ENCODE measurements at places on chromosomes 3 and 15.

- no peak for DNase-seq
Measured at GRCh38 chr3:143134471-143134870, 14.9 kb downstream of the CHST2 start.

- DNase-seq: no peak
Measured at GRCh38 chr3:127544803-127545201, 45.7 kb downstream of the TPRA1 start.

DNA sequence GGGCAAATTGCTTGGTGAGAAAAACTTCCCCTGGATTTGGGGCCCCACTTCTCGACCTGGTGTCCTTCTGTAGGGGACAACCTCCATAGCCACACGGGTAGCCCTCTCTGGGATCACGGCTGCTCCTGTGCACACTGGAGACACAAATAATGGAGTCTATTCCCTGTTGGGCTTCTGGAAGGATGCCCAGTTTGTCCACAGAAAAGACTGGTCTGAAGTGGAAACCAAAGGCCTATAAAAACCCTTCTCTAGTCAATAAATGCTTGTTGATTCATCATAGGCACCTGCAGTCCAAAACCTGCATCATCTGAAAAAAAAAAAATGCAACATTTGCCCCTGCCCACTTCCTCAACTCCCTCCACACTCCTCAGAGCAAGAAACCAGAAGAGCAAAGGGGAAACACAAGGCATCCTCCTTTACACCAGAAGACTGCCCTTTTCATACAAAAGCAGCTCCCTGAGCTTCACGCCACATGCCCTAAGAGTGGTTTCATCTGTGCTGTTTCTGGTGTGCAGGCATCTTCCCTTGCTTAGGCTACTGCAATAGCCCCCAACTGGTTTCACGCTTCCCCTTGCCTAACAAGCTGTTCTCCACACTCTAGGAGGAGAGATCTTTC lies 36.3 kb downstream of the SRGAP3 start:
- DNase-seq: no peak

GRCh38 chr3:188789251-188789650 lies 382.5 kb upstream of the TPRG1 start:
- no peak for DNase-seq

- DNase-seq: no peak
Measured at GRCh38 chr3:66561367-66561766, 60.5 kb upstream of the LRIG1 start.

GRCh38 chr15:89123181-89123525 lies 34.9 kb downstream of the ABHD2 start:
- no peak for DNase-seq

DNA sequence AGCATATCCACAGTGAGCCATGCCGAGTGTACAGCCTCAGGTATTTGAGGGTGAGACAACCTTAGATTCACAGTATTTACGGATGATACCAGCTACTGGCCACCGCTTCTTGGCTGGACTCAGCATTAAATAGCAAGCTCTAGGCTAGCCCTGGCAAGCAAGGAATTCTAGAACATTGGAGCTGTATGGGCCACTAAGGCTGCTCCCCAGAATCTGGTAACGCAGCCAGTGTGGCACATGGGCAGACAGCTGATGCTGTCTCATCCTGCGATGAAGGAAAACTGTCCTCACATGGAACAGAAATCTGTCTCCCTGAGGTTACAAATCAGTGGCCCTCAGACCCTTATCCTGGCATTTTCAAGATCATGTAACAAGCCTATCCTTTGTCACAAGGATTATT lies 57.6 kb upstream of the RGMA start:
- DNase-seq: no peak

- DNase-seq: no peak
Measured at GRCh38 chr15:54810496-54810895, 386.2 kb downstream of the RSL24D1 start.

DNA sequence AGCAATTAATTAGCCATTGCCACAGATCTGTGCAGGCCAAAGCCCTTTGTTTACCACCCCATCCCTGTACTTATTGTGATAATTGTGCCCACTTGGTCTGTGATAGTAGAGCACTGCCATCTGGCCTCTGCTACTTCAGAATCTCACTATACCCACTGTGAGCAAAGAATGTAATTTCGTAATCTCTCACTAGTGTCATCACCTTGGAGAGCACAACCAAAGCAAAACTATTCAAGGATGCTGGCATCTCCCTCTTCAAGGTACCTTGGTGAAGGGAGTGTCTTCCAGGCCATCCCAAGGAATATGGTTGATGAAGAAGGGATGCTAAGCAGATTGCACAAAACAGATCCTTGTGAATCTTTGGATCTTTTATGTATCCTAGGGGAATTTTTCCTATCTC lies 34.7 kb upstream of the NOX5 start:
- DNase-seq: no peak

DNA sequence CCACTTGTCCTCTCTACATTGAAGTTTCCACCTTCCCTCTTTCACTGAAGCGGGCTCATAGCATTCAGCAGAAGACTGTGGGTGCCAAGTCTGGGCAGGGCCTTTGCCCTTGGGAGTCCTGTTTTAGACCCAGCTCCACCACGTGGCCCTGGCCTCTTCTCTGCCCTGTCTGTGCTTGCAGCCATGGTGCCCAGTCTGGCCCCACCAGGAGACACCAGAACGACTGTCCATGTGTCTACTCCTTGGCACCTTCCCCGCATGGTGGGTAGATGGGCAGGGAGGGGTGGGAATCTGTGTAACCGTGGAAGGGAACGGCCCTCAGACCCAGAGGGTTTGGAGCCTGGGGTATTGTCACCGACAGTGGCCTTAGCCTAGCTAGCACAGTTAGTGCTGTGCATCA lies 17.9 kb upstream of the EMC3 start:
- no peak for DNase-seq

- DNase-seq: no peak
Measured at GRCh38 chr15:67784090-67784781, 41.1 kb upstream of the SKOR1 start.

DNA sequence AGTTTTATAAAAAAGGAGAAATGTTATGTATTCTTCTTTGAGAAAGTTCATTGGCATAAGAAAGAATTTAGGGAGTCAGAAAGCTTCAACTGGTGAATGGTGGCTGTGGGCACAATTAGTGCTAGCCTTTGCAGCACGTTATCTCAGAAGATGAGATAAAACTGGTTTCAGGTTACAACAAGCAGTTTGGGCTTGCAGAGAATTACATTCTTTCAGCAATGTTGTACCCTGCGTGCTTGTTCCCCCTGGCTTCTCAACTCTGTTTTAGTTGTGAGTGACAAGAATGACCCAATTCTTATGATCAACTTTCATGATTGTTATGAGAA lies 31.6 kb upstream of the ACP3 start:
- DNase-seq: no peak

- DNase-seq: no peak
Measured at GRCh38 chr3:190013943-190014924, 106.5 kb downstream of the P3H2 start.

DNA sequence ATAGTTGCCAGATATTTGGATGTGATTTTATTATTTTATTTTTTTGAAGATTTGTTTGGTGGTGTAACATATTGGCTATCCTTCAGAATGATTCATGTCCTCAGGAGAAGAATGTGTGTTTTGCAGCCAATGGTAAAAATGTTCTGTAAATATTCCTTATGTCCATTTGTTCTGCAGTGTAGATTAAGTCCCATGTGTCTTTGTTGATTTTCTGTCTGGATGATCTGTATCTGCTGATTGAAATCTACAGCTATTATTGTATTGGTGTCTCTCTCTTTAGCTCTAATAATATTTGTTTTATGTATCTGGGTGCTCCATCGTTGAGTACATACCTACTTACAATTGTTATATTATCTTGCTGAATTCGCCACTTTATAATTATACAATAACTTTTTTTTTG lies 1641.7 kb downstream of the OTOL1 start:
- DNase-seq: no peak

DNA sequence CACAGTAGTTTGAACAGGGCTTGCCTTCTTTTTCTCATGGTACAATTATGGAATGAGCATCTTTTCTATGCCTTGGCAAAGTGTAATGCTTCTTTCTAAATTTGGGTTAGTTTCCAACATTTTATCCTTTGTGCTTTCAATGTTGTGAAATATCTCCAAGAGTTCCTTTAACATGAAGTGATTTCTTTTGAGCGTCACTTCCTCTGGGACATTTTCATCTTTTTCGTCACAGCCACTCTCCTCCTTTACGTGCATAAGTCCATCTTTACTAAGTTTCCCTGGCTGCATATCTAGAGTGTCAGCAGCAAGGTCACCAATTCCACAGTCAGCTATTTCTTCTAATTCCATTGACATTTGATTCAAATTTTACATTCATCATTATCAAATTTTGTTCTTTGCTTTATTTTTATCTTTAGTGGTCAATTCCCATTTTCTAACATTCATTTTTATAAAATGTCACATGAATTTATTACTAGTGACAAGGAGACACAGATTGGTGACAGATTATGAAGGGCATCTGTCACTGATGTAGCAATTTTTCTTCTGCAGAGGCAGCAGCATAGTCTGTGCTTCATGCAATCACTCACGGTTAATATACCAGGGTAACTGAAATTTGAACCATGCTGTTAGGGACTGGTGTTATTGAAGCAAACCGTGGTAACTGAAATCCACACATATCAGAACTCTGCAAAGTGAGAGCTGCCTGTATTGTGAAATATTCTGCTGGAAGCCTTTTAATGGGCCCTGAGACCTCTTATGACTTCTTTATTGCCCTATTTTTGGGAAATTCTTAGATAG lies 126.5 kb upstream of the THBS1 start:
- no peak for DNase-seq

GRCh38 chr3:46296826-46297225 lies 54.6 kb downstream of the CCR3 start:
- no peak for DNase-seq

DNA sequence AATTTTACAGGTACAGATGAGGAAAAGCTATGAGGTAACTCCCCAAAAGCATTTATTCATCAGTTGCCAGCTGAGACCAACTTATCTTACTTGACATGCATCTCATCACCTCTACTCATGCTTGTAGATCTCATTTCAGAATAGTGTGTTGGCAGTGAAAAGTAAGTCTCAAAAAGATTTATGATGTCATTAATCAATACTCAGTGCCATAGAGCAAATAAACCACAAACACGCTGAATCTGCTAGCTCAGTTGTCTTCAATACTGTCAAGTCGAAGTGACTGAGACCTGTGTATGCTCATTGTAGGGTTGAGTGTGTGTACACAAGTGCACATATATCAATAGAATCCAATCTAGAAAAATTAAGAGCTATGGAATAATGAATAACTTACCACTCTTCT lies 413.5 kb downstream of the CNTN3 start:
- no peak for DNase-seq

- no peak for DNase-seq
Measured at GRCh38 chr3:150682279-150682678, 21.4 kb downstream of the ERICH6 start.

DNA sequence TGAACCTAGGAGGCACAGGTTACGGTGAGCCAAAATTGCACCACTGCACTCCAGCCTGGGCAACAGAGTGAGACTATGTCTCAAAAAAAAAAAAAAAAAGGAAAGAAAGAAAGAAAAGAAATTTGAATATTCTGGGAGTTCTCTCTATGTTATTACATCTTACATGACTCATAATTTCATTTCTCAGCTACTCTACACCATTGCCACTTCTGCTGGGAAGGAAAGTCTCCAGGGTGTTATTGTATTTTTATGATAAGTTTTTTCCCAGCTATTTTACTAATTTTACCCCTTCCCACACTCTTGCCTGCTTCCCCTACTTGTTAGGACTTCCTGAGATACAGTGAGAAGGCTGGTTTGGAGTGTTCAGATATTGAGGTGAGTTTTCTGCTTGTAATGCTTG lies 69.7 kb upstream of the UMPS start:
- DNase-seq: no peak

GRCh38 chr3:124200407-124200806 lies 208.5 kb upstream of the ROPN1 start:
- no peak for DNase-seq

DNA sequence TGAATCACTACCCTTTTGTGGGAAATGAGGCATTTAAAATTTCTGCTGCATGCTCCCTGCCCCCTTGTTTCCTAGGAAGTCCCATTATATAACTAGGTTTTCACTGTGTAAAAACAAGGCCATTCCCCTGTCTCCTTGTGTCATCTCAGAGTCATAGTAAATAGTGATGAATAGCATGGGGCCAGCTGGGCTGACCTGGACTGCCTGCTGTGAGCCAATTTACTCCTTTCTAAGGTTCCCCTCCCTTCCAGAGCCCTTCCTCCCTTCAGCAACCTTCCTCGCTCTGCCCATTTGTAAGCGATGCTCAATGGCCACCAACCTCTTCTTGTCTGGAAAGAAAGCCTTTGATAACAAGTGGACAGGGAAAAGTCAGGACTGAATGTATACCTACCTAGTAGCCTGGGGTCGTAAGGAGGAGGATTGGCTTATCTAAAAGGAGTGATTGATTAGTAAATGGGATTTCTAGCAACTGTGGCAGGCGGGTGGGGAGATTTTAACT lies 11.7 kb downstream of the ITGA11 start:
- no peak for DNase-seq

DNA sequence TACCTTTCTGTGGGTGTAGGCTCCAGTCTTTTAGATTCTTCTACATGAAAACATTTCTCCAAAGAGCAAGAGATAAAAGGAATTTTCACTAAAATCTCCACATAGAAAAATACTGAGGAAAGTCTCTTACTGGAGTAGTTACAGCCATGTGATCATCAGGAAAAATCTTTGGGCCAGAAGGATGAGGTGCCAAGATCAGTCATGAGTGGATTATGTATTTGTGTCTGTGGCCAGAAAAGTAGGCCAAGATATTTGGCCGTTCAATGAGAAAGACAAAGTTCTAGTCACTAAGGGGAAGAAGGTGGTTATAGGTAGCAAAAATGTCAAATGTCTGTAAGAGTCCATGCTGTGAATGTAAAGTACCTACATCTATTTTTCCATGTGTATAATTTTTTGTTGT lies 339.3 kb downstream of the NSUN3 start:
- no peak for DNase-seq

GRCh38 chr3:95923496-95924210 lies 890.7 kb upstream of the EPHA6 start:
- no peak for DNase-seq

All from HAP-1 (cell line).